ENCODE measurements at places on chromosomes 3 and 15.

DNA sequence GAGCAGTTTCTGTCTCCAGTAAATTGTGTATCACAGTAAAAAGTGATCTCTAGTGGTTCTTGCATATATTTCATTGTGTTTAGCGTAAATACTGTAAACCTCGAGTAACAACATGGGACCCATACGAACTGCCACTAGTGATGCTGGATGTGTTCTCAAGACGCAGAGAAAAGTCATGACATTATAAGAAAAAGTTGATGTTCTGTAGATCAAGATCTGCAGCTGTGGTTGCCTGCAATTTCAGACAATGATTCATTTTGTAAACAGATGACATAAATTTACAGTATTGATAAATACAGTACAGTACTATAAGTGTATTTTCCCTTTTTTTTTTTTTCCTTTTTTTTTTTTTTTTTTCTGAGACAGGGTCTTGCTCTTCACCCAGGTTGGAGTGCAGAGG, 100.1 kb downstream of the DPH6 start:
- no peak for DNase-seq

GRCh38 chr3:41450416-41451231, 251.3 kb downstream of the CTNNB1 start:
- DNase-seq, result no peak

DNA sequence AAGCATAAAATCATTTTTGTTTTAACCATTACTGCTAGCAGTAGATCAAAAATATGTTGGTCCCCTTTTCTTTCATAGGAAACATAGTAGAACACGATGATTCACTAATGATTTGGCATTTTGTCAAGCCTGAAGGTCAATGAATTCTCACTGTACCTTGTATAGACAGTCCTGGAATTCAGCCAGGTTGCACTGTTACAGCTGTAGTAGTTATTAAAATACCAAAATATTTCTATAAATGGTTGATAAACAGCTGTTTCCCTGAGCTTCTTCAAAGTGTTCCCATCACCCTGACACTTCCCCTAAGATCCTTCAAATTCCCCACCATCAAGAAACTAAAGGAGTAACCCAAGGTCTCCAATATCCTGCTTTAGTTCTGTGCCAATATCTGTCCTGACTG, 200.9 kb downstream of the ATP8B4 start:
- no peak for DNase-seq

DNA sequence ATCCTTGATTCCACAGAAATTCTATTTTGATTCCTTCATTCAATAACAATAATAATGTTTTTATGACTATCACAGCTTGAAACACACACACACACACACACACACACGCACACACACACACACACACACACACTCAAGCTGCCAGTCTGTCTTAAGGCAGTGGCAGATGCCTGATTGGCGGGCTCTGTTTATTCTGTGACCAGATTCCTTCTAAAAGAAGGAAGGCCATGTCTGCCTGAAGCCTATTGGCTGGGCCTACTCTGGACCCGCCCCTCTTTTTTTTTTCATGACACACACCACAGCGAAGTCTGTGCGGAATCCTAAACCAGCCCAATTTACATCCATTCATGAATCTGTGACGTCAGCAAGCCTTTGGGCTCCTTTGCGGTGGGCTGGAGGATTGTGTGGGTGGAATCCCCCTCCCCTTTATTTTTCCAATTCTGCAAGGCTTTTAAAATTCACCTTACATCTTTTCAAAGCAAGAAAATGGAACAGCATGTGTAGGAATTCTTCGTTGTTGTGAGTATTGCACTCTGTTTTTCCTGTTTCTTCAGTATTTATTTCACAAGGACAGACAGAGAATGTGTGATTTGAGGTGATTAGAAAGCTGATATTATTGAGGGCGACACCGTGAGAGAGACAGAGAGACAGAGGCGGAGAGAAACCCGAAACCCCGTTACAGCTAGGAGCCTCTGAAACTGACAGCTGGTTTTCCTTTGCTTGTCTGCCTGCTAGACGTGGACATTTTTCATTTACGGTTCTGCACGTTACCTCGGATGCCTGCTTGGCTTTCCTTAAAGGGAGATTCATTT, at the start of gene MAP3K13:
Gene MAP3K13 (plus strand): TSS at position 287 of the 812 bp plus-strand sequence. CDS start 65,446 bp downstream, outside the sequence.
- peak; percentile 75 for DNase-seq

DNA sequence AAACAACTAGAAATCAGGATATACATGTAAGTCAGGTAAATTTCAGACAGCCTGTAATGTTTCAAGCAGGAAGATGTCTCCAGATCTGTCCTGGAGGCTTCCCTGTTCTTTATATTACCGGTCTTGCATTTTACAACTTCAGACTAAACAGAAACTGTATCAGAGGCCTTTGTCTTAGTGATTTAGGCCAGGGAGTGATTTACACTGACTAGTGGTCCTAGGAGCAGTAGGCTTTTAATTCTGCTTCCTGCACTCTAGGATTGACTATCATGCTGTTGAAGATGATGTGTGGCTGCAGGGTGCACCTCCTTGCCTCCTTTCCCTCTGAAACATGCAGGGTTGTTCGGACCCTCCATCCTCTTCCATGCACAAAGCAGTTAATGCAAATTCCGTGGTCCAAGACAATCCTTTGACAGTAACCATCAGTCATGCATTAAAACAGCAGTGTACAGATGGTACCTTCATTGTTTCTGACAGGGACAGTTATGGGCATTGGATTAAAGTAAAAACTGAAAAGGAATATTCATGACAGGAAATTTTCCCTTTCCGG, 27.6 kb downstream of the CHRNA7 start:
- DNase-seq, result no peak

DNA sequence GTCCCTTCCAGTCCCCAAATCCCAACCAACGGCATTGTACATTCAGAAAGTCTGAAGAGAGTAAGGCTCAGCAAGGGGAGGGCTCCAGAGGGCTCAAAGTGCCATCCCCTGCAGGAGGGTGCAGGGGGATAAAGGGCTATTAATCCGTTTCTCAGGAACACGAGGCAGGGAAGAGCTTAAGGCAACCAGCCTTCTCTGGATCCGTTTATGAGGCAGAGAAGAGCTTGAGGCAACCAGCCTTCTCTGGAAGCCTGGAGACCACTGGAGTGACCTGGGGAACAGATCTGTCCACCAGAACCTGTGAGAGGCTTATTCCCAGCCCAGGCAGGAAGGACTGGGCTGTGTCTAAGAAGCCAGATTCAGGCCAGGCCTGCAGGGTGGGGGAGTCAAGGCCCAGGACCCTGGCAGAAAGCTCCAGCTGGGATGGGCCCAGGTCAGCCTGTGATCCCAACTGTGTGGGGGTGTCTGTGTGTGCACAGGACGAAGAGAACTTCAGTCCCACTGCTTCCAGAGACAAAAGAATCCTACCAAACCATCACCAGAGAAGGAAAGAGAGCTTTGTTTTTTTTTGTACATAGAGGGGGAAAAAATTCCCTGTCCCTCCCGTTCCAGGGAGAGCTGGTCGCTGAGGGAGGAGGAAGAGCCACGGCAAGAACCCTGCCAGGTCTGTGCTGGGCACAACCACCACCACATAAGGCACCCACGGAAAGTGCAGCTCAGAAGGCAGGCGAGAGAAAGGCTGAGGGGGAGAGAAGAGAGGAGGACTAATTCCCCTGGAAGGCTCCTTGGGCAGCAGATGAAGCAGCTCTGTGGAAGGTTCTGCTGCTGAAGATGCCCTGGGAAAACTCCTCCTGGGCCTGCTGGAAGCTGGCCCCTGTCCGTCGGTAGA, 1.6 kb upstream of the ULK3 start:
- DNase-seq, result no peak

DNA sequence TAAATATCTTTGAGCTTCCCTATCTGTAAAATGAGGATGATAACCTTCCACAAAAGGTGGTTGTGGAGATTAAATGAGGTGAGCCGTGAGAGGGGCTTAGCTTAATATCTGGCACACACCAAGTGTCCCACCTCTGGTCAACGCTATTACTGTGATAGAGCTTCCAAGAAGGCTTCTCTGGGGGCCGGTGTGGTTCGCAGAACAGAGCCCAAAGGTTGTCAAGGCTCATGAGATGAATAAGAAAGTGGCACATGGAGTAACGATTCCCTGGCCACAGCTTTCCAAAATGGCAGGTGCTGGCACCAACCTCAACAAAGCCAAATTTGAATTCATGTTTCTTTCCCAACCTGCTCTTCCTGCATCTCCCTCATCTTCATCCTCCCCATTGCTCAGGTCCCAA, 10.4 kb downstream of the KY start:
- DNase-seq, result no peak

DNA sequence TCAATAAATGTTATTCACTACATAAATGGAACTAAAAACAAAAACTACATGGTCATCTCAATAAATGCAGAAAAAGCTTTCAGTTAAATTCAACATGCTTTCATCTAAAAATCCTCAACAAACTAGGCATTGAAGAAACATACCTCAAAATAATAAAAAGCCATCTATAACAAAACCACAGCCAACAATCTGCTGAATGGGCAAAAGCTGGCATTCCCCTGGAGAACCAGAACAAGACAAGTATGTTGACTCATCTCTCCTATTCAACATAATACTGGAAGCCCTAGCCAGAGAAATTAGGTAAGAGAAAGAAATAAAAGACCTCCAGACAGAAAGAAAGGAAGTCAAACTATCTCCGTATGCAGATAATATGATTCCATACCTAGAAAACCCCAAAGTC, 759.9 kb downstream of the EPHA3 start:
- DNase-seq, result no peak

DNA sequence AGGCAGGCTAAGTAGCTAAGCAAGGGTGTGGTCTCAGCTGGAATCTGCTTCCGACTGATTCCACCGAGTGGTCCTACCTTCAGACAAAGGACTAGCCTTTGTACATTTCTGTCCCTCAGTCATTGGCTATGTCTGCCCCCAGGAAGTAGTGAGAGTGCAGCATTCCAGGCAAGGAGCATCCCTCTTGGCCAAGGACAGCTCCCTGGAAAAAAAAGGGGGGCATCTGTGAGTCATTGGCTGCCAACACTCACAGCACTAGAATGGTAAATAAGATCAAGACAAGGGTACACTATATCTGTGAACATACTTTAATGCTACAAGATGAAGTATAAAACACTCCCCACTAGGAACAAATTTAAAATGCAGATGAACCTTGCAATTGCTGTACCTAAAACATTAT, 66.8 kb downstream of the STAC start:
- DNase-seq, result no peak

DNA sequence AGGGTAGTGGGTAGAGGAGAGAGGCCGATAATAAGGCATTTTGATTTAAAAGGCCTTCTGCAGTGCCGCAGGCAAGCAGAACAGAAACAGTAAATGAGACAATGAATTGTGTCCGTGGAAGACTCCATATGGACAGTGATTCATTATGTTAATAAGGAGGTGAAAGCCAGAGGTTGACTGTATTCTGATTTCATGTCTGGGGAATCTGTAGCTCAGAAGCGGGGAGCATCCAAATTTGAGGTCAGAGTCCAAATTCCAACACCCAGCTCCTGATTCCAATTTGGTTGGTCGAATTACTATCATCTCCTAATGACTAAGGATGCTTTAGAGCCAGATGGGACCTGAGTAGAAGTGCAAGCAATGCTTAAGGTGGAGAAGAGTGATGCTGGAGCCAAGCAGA, 1.0 kb upstream of the TBC1D21 start:
- no peak for DNase-seq

GRCh38 chr15:101498717-101499480, 9.4 kb upstream of the PCSK6 start:
- DNase-seq, result no peak

GRCh38 chr3:128710816-128711433, 15.1 kb upstream of the RAB7A start:
- DNase-seq, result no peak

DNA sequence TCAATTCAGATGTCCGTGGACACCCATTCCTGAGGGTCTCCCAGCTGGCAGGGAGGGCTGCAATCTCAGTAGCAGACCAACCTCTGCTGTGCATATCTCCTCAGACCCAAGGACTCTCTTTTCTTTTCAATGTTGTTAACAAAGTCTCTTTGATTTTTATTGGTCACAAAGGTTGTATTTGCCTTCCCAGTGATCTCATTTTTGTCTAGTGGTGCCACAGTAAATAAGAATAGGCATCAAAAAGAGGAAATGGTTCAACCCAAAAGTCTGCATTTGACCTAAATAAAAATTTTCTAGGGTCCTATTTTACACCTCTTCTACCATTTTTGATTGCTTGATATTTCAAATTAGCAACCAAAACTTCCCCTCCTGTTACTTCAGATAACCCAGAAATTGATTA, 225.9 kb downstream of the CDIN1 start:
- DNase-seq, result no peak

- DNase-seq, result no peak
Observed at GRCh38 chr15:100772892-100773520, 106.6 kb upstream of the ALDH1A3 start.

DNA sequence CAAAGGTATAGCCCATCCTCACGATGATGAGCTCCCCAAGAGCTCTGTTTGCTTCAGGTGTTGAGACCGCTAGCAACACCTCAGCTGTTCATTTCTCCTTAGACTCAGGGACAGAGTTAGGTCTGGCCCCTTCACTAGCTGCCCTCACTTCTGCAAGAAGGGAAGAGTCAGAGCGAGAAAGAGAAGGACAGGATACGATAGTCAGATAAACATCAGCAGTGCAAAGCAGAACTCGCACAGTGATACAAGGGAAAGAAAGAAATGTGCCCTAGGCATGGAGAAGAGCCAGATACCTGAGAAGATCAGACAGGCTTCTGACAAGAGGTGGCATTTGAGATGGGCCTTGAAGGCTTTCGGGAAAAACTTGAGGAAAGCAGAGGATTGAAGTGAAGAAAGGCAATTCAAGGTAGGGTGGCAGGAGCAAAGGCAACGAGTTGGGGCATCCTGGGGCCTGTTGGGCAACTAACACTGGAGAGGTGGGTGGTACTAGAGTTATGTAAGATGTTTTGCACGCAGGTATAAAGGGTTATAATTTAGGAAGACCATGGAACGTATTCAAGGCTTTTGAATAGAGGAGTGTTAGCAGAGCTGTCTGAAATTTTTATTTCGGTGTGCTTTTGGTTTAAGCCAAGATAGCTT, 106.0 kb downstream of the PGPEP1L start:
- no peak for DNase-seq

- no peak for DNase-seq
Observed at GRCh38 chr15:83602021-83602420, 51.9 kb upstream of the ADAMTSL3 start.

DNA sequence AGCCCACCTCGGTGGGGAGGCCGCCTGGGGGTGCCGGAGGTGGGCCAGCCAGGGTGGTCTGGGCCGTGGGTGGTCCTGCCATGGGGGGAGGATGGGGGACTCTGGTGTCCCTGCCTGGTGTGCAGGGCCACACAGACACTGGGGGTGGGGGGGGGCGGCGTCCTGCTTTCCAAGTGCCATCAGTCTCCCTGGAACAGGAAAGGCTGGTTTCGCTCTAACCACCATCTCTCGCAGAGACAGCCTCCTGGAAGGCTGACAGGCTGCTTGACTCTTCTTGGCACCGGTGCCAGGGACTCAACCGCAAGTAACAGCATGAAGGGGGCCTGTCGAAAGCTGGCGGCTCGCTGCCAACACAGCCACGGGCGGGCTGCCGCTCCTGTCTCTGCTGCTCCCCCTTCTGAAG, 40.3 kb downstream of the RGMA start:
- DNase-seq, result peak; percentile 7

DNA sequence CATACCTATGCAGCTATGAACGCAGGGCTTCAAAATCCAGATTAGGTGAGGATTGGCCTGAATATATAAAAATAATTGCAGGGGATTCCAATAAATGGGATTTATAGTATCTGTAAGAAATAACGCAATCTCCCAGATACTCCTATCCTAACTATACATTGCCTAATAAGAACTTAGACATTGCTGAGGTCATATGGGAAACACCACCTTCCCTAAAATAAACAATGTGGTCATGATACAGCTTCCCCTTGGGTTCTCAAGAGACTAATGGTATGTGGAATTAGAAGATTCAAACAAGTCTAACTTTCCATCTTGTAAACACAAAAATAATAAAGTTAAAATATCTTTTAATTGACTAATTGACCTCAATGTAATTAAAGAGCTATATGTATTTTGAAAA, 28.2 kb downstream of the UBE3A start:
- peak; percentile 2 for DNase-seq

Data from Kasumi-1 (cell line).